DMS 273 treated with DMSO at 0.1 percent for 48 hours (cell line): ENCODE measurements at places on chromosomes 12 and 14.

- peak; percentile 47 for DNase-seq
Observed at GRCh38 chr12:108792361-108793292, 61.3 kb upstream of the CORO1C start.

DNA sequence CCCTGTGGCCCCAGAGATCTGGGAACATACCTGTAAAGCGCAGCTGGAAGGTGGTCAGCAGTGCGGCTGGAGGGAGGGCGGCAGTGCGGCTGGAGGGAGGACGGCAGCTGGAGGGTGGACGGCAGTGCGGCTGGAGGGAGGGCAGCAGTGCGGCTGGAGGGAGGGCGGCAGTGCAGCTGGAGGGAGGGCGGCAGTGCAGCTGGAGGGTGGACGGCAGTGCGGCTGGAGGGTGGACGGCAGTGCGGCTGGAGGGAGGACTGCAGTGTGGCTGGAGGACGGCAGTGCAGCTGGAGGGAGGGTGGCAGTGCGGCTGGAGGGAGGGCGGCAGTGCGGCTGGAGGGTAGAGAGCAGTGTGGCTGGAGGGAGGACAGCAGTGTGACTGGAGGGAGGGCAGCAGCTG is 23.5 kb downstream of the LRCOL1 start:
- DNase-seq = no peak

DNA sequence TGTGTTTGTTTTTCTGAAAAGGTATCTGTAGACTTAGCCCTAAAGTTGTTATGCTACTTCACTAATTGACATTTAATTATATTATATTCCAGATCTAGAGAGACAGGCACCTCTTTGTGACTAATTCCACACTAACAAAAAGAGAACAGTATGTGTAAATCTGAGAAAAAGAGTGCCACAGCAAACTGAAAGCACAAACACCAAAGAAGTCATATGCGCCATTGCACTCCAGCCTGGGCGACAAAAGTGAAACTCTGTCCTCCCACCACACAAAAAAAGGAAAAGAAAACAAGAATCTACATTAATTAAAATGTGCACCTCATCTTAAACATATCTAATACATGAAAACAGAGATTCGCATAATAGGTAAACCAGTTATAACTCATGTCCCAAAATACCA is 4.4 kb upstream of the CSRNP2 start:
- no peak for DNase-seq

DNA sequence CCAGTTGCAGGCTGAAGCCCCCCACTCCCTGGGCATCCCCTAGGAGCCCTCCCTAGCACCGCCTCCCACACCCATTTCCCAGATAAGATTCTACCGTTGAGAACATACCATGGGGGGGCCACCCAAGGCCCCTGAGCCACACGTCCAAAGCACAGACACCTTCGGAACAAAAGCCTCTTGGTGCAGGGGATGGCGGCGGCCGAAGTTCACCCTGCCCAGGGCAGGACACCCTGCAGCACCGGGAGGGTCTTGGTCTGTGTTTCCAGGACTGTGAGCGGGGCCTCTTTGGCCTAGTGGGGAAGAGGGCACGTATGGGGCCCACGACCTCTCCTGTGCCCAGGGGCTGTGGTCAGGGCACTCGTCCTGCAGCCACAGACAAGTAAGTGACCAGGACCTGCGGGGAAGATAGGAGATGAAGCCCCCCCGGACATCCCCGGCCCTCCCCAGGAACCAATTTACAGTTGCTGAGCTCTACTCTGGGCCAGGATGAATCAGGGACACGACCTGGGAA is 154.3 kb upstream of the C14orf180 start:
- DNase-seq = no peak

DNA sequence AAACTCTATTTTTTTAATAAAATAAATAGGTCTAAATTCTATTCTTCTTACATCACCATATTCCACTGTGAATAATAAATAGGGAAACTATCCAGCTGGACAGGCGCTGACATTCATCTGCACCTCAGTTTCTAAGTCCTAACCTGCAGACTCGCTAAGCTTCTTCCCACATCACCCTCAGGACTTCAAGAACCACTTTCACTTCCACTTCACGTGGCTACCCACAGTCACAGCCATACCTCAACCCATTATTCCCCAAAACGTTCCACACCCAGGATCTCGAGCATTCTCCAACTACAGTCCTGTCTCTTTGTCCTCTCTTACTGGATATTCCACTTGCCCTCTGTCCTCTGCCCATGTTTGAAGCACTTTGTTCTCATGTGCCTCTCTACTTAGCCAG is 71.1 kb downstream of the C2CD5 start:
- DNase-seq = no peak
